ENCODE measurements at places on chromosomes 5 and 9.
A peak's percentile ranks its signal among the peaks of the same experiment; 100 is the strongest.

DNA sequence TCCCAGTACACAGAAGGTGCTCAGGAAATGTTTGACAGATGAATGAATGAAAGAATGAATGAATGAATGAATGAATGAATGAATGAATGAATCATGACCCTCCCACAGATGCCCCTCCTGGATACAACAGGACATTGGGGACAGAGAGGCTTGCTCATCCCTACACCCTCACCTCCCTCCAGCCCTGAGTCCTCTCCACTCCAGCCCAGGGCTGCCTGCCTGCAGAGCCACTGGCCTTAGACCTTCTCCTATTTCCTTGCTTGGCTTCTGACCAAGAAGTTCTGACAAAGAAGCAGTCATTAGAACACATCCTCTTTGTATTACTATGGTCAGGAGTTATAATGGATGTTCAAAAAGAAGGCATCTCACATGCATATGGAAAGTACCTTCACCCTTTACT, 240.7 kb upstream of the DAPK1 start:
- DNase-seq = no peak

- no peak for DNase-seq
These were observed 684.8 kb downstream of the LRRC70 start for GRCh38 chr5:63263411-63263810.

DNA sequence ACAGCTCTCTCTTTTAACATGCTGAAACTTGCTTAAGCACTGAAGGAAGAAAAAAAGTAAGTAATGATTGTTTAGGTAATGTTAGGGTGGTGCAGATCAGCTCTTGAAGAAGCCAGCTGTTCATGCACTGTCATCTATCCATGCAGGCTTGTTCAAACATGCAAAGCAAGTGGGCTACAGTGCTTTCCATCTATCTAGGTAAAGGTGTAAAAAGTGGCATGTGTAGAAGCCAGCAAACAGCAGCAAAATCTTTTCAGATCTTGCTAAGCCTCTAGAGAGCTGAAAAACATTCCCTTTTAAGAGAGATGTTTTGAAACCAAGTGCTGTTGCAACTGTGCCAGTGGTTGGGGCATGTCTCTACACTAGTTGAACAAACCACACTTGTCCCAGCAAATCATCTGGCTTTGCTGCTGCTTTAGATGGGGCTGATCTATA, 214.4 kb downstream of the EFNA5 start:
- DNase-seq = no peak

- DNase-seq = peak; percentile 45
These were observed 11.0 kb upstream of the RNU6ATAC start for GRCh38 chr9:134175291-134175807.

GRCh38 chr9:88420227-88420626, 32.0 kb downstream of the SPIN1 start:
- no peak for DNase-seq

DNA sequence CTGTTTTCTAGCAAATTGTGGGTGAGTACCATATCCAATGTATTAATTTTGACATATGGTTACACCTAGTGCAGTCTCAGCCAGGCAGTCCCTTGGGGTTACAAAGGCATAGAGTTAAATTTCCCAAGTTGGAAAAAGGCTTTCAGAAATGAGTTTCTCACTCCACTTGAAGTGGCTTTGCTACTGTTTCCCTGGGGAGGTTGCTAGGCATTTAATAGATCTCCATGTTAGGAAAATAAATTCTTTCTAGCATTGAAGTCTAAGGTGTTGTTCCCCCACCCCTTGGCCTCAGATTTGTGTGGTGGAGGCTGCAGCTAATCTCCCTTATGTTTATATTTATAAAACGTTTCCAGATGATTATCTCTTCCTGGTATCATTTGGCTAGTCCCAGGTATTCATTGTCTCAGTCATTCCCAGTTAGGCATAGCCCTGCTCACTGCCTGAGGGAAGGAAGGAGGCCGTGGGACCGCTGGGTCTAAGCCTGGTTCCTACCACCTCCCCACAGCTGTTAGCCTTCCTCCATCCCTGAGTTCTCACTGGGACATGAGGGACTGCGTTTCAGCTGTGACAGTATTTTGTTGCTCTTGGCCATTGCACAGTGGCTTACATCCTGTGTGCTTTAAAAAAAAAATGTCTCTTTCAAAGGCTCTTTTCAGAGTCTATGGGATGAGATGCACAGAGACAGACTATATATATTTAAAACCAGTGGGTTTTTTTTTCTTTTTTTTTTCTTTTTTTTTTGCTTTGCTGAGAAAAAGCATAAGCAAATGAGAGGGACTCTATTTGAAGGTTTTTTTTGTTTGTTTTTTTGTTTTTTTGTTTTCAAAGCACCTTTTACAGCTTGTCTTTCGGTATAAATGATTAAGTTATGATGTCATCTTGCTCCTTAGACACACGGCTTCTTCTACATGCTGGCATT, 121.5 kb downstream of the MAST4 start:
- no peak for DNase-seq
